SIG-M5 (cell line): ENCODE measurements at places on chromosomes 1 and 21.

DNA sequence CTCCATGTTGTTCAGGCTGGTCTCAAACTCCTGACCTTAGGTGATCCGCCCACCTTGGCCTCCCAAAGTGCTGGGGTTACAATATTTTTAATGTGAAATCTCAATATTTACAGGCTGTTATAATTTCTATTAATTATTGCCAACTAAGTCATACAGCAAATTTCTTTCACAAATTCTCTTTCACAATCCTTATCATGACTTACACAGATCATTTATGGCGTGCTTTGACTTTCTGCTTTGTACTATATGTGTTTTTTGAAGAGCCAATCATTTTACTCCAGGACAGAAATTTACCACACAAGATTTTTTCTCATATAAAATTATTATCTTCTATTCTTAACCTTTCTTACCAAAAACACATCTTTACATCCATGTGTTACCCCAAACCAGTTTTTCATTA is 1729.9 kb downstream of the NCAM2 start:
- no peak for DNase-seq

DNA sequence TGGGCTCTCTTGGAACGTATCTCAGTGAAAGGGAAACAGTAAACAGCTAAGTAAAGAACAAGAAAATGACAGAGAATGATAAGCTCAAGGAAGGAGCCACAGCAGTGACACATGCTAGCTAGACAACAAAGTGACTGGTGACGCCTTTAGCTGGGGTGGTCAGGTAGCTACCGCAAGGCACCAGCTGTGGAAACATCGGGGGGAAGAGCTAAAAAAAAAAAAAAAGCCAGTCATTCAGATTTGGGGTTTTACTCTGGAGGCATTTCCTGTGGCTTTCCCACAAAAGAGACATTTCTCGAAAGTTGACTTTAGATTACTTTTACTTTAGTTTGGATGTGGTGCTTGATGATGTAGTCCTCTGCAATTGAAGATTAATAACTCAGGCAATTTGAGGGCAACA is 2.1 kb downstream of the FHAD1 start:
- no peak for DNase-seq

- no peak for DNase-seq
These were observed 98.7 kb upstream of the RGS1 start for GRCh38 chr1:192476802-192477298.

- no peak for DNase-seq
These were observed 272.9 kb upstream of the C1orf174 start for GRCh38 chr1:4172644-4173599.

DNA sequence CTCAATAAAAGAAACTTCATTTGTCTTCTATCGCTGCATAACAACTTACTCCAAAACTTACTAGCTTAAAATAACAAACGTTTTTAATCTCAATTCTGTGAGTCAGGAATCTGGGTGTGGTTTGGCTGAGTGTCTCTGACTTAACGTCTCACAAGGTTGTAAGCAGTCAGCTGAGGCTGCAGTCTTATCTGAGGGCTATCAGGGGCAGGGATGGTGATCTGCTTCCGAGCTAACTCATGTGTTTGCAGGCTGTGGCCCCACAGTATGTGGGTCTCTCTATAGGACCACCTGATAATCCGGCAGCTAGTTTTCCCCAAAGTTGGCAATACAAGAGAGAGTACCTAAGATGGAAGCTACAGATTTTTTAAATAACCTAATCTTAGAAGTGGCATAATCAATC is 234.2 kb upstream of the FGGY start:
- DNase-seq: no peak

- DNase-seq: no peak
These were observed 53.2 kb downstream of the RIPK4 start for GRCh38 chr21:41713495-41714281.

GRCh38 chr1:234915924-234916675 is 212.5 kb downstream of the TOMM20 start:
- DNase-seq: peak; percentile 94

DNA sequence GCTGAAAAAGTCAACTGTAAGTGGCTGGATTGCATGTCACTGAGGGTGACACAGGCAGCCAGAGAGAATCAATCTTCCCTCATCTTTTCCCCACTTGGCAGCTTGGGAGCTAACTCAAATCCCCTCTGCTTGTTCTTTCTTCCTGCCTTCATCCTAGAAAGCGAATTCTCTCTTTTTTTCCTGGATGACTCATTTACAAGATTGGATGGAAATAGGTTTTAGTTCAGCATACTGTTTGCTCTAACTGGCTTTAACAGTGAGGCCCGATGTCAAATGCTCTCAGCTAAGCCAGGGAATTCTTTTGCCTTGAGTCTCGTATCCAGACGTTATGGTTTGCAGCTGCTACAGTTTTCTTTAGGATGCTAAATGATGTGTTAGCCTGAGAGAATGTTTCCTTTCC is 72.7 kb downstream of the HUNK start:
- DNase-seq: no peak

- DNase-seq: no peak
These were observed 129.3 kb downstream of the CACHD1 start for GRCh38 chr1:64599242-64599641.

- DNase-seq: no peak
These were observed 67.7 kb downstream of the PLD5 start for GRCh38 chr1:242456726-242457269.

DNA sequence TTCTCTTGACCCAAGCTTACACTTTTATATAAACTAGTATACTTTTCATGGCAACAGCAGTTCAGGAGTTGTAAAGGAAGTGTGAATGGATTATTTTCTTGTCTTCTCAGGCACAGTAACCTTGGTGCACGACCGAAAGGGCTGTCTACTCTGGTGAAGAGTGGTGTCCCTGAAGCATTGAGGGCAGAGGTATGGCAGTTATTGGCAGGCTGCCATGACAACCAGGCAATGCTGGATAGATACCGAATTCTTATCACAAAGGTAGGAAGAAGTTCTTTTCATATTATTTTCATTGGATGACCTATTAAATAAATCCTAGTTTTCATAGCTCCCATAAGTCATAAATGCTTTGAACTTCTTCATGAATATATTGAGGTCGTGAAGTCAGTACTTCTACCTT is 53.9 kb upstream of the GPR52 start:
- no peak for DNase-seq

DNA sequence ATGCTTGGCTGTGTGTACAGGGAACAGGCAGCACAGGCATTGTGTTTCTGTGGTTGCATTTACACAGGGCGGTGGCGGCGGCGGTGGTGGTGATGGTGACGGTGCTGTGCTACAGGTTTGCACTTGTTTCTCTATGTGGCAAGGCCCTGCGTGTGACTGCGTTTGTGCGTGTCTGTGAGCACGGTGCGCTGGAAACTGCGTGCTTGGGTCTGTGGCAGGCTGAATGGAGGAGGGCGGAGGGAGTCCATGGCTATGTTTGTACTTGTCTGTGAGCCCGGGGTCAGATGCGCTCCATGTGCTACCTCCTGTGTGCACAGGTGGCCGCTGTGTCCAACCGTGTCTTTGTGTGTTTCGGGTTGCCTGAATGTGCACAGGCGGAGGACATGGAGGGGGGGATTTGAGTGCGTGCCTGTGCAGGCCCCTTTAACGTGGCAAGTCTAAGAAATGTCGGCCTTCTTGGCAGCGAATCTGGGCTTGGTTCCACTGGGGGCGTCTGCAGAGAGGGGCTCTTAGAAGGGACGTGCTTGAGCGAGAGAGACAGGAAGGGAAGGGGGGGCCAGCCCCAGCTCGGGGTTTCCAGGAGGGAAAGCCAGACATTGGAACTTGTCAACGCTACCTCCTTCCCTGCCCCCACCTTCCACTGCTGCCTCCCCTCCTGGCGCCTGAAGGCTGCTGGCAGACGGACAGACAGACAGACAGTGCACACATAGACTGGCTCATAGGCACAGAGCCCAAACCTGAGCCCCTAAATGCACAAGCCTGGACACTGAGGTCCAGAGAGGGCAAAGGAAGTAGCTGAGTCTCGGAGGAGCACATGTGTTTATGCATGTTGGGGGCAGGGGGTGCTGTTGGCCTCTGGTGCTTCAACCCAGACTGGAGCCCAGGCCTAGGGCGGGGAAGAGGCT is 32.7 kb upstream of the WASF2 start:
- DNase-seq: no peak

DNA sequence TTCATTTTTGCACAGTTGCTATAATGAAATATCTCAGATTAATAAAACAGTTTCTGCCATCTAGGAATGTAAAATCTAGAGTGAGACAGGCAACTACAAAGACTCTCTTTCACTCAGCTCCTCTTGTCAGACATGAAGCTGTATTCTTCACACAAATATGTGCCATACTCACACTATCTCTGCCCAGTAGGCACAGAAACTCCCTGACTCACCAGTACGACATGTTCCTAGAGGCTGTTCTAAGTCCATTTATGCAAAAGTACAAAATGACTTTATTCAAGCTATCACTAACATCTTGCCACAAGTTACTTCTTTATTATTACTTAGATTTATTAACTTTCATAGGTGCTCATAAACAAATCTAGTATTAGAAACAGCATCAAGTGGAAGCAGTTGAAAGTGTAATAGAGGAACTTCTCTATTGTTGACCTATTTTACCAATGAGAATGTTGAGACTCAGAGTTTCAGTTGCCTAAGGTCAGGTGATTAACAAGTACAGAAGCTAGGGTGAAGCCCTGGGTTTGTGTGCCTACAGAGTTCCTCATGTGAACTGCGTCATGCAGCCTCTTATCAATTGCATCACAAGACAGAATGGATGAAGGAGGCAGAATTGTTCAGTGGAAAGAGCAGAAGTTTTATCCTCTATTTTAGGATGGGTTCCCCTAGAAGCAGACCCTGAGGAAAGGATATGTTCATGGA is 98.9 kb downstream of the RGS2 start:
- peak; percentile 44 for DNase-seq

GRCh38 chr21:31111093-31111492 is 72.8 kb upstream of the KRTAP19-8 start:
- no peak for DNase-seq

GRCh38 chr1:24713736-24714135 is 31.5 kb upstream of the CLIC4 start:
- no peak for DNase-seq

- no peak for DNase-seq
These were observed 6.2 kb downstream of the WNT9A start for GRCh38 chr1:227941509-227942020.

DNA sequence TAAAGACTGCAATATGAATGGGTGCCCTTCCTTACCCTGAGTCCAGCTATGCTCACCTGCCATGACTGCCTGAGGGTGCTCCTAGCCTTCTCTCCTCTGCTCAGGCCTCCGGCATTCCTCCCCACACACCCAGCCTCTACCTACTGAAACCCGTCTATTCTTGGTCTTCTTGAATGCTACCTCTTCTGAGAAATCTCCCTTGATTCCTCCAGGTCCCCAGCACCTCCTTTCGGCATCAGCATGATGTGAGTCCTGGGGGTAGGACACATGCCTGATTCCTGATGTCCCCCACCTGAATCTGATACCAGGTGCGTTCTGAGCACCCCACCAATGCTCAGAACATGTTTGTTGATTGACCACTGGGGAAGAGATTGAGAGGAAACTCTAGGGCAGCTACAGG is 8.6 kb downstream of the LDLRAD1 start:
- DNase-seq: no peak

DNA sequence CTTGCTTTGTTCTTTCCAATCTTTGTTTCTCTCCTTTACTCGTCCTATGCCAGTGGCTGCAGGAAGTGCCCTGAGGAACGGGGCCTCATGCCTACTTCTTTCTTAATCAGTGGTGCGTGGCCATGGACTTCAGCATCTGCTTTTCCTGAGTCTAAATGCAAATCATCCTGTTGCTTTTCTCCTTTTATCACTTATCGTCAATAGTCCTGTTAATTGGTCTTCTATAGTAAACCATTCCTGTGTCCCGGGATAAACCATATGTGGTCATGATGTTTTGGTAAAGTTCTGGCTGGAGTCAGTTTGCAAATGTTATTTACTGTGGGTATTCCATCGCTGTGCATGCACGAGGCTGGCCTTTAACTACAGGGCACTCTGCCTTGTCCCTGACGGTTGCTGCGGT is 47.5 kb downstream of the AGPAT3 start:
- DNase-seq: no peak

GRCh38 chr1:245036102-245036501 is 118.7 kb upstream of the KIF26B start:
- no peak for DNase-seq

DNA sequence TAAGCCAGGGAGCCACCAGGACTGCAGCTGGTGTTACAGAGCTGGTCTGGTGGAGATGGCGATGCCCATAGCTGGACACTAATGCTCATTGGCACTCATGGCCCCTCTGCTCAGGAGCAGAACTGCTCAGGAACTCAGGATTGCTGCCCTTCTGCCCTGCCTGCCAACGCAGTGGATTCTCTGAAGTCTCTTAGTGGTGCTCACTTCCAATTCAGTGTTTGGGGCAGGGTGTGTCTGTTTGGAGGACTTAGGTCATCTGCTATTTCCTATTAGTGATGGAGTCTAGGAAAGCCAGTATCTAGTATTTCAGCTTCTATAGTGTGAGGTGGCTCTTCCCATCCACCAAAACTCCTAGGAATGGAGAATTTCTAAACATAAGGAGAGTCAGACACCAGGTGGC is 29.1 kb downstream of the S100A10 start:
- no peak for DNase-seq

DNA sequence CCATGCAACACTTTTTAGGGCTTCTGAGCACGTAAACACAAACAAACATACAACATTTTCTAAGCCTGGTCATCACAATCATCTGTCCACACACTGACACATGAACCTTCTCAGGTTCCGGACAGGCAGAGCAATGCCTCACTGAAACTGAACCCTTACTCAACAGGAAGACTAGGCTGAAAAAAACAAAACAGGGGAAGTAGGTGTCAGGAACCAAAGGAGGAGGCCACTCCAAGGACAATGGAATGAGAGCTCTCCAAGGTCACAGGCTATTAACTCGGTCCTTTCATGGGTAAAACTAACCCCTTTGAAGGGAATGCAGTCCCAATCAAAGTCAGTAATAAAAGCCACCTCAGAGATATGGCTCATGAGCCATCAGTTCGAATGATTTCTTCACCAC is 76.6 kb downstream of the FAM78B start:
- no peak for DNase-seq

DNA sequence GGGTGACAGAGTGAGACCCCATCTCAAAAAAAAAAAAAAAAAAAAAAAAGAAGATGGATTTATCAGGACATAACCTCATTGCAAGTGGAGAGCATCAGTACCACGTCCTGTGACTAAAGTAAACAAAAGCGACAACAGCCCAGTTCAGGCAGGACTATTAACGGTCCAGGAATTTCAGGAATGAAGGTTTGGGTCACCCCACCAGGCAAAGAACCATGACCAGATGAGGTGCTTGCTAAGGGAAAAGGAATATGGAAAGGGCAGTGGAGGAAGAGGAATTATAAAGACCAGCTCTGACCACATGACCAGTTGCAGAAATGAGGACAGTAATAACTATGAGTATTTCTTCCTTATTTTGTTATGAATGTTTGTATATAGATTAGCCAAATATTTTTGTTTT is 35.4 kb upstream of the EIF4G3 start:
- DNase-seq: no peak
